ENCODE measurements at places on chromosomes 12 and 14. TPM values are rescaled to one million over a fixed set of nuclear protein-coding genes. Genes with fewer than 3 reads are reported as not detected.

- no peak for DNase-seq
Measured at GRCh38 chr12:108090107-108090899, 38.8 kb upstream of the WSCD2 start.

Gene ADCK1
- 7.1 TPM for total RNA-seq

DNA sequence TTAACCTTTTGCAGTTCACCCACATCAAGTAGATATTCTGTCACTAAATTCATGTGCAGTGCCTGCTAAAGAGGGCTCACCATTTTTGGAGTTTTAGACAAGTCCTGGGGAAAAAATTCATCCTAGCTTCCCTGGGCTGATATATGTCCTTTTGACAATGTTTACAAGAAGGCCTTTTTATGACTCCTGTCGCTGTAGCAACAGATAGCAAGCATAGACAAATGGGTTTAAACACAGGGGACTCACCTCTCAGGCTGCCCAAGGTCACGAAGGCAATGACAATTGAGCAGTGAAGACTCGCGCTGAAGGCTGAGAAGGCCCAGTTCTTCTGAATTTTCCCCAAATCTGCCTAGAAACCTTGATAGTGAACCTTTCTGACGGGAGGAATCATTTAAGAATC is 150.7 kb upstream of the CPM start:
- no peak for DNase-seq

DNA sequence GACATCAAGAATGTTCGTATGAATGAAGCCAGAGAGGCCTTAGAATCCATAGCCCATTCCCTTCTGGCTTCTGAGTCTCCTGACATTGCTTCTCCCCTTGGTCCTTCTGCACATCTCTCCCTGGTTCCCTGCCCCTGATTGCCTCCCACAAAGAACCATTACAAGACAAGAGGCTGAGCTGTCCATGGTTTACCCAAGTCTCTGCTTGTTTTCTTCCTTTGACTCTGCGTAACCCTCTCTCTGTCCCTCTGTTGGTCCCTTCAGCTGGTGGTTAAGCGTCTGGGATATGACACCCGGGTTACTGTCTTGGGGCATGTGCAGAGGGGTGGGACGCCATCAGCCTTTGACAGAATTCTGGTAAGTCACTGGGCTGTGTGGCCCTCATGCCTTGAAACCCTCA is 15.9 kb downstream of the PFKM start:
- DNase-seq = no peak

DNA sequence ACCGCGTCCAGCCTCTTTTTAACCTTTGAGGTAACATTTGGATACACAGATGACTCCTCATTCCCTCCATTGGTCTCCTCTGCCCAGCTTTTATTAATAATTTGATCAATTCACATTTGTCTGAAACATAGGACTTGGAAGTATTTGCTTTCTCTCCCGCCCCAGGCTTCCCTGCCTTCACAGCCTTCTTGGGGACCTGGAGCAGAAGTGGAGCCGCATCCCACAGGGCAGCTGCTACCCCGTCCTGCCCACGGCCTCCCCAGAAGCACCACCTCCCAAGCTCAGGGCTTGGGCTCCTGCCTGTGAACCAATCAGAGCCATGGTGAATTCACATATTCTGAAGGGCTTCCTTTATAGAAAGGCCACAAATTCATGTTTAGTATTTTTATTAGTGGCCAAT is 97.6 kb downstream of the PIWIL1 start:
- DNase-seq = no peak

Gene PABPN1
- 188 TPM for total RNA-seq

Gene KRT73
- total RNA-seq = 67.2 TPM

GRCh38 chr12:1972260-1972659 is 32.0 kb downstream of the DCP1B start:
- no peak for DNase-seq

GRCh38 chr14:24270537-24271133 is 762 bp downstream of the RABGGTA start:
- DNase-seq = no peak

Gene TC2N
- total RNA-seq = 129 TPM

DNA sequence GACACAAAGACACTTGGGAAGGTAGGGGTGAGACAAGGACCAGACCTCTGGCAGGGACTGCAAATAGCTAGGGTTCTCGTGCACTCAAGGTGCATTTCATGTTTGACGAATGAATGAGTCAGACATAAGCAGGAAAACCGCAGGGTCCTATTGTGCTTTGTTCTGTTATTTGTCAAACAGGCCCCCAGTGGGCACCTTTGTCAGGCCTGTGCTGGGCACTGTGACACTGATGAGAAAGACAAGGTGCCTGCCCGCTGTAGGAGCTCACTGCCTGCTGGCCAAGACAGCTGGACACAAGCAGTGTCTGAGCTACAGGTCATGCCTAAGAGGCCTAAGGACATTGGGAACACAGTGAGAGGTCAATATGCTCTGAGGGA is 2.3 kb downstream of the OTUB2 start:
- no peak for DNase-seq

Gene KRT6C
- not detected for total RNA-seq

- no peak for DNase-seq
Measured at GRCh38 chr12:46770501-46771183, 55.2 kb downstream of the SLC38A4 start.

DNA sequence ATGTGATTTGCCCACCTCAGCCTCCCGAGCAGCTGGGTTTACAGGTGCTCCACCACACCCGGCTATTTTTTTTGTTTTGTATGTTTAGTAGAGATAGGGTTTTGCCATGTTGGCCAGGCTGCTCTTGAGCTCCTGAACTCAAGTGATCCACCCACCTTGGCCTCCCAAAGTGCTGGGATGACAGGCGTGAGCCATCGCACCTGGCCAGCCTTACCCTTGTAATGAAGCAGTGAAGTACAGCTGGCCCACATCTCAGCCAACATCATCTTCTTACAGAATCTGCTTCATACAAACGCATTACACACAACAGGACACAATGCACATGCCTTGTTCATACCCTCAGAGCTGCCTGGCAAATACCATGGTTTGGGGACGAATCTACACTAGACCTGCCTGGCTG is 31.3 kb upstream of the CHFR start:
- no peak for DNase-seq

Gene GPRC5D
- not detected for total RNA-seq

- no peak for DNase-seq
Measured at GRCh38 chr12:132115500-132115899, 28.6 kb downstream of the DDX51 start.

Gene PMEL
- not detected for total RNA-seq

DNA sequence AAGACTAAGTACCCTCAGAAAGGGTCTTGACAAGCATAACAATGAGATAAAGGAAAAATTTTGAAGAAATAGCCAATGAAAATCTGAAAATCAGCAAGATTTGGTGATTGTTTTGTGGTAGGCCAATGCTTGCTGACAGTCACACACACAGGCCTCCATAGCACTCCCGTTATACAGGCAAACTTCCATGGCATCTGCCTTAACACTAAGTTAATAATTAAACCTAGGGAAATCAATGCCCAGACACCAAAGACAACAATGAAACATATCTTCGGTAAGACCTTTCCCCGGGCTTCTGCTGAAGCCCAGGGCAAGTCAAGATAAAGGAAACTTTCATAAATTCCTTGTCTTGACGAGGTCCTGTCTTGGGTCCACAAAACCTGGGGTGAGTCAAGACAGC is 18.6 kb upstream of the RERGL start:
- no peak for DNase-seq

- DNase-seq = no peak
Measured at GRCh38 chr12:25123126-25123525, 71.8 kb downstream of the DNAI7 start.

DNA sequence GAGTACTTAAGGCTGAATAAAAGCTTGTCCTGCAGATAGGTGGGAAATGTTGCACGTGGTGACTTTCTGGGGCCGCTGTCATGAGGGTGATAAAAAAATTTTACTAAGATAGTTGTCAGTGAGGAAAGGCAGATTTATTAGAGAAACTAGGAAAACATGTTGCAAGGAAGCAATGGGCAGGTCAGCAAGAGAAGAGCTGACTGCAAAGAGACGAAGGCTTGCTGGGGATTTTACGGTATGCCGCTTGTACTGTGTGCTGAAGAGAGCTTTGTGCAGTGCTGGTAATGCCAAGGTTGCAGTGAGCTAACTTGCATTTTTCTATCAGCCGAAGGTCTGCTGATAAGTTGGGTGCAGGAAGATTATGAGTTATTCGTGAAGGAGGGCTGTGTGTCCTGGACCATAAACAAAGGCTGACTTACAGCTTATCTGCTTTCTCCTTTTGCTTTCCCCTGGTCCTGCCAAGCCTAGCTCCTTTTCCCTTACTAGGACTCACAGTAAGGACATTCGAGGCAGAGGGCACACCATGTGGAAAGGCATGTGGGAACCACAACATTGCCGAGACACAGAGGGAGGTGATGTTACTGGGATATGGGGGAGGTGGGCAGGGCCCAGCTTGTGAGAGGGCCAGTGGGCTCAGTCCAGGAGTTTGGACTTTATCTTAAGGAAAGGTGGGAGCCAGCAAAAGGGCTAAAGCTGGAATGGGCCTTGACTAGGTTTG is 7.4 kb upstream of the CCDC88C start:
- DNase-seq = no peak

DNA sequence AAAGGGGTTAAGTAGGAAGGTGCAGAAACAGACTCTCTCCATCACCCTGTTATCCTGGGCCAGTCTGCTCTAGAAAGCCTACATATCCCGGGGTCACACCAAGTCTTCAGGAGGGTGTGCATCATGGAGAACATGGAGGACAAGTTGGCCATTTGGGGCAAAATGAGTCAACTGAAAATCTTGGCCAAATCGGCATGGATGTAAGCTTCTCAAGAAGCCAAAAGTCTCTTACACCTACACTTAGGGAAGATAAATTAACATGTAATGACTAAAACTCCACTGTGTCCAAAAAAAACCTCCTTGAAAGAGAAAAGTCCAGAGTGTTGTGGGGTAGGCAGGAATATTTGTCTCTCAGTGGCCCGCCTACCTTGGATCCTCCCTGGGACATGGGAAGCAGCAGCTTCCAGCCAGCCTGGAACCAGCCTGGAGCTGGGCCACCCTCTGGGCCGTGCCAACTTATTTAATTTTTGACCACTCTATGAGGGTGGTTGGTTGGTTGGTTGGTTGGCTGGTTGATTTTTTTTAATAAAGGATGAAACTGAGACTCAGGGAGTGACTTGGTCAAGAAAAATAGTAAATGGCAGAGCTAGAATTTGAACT is 17.9 kb upstream of the TC2N start:
- DNase-seq = no peak

- no peak for DNase-seq
Measured at GRCh38 chr12:75739912-75740311, 228.5 kb upstream of the KRR1 start.

GRCh38 chr14:67485501-67486095 is 2.9 kb downstream of the TMEM229B start:
- no peak for DNase-seq

GRCh38 chr12:92844151-92844763 is 84.8 kb downstream of the EEA1 start:
- DNase-seq = no peak

Gene TTC6
- total RNA-seq = not detected

DNA sequence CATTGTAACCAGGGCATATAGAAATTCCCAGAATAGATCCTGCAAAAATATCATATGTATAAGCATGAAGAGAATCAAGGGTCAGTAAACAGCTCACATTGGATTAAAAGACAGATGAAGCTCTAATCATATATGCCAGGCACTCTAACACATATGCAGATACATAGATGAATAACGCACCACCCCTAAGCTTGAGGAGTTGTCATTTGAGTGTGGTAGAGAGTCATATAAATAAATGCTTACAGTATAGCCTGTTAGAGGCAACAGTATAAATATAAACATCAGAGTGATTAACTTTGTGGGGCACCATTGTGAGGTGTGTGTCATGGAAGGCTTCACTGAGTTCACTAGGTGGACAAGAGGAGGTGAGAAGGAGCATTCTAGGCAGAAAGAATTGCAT is 346.7 kb upstream of the PRICKLE1 start:
- DNase-seq = no peak

DNA sequence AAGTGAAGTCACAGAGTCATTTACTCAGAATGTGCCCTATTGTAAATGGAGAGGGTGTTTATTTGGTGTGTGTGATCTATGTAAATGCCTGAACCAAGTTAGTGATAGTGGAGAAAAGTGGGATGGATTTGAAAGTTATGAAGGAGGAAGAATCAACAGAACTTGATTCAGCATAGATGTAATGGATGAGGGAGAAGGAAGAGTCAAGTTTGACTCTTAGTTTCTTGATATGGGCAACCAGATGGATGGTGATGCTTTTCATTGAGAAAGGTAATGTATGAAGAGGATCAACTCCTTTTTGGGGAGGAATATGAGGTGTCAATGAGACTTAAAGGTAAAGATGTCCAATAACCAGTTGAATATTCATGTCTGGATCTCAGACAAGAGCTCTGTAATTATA is 6.7 kb upstream of the MON2 start:
- DNase-seq = no peak

- DNase-seq = no peak
Measured at GRCh38 chr14:100566119-100566518, 21.1 kb downstream of the BEGAIN start.

DNA sequence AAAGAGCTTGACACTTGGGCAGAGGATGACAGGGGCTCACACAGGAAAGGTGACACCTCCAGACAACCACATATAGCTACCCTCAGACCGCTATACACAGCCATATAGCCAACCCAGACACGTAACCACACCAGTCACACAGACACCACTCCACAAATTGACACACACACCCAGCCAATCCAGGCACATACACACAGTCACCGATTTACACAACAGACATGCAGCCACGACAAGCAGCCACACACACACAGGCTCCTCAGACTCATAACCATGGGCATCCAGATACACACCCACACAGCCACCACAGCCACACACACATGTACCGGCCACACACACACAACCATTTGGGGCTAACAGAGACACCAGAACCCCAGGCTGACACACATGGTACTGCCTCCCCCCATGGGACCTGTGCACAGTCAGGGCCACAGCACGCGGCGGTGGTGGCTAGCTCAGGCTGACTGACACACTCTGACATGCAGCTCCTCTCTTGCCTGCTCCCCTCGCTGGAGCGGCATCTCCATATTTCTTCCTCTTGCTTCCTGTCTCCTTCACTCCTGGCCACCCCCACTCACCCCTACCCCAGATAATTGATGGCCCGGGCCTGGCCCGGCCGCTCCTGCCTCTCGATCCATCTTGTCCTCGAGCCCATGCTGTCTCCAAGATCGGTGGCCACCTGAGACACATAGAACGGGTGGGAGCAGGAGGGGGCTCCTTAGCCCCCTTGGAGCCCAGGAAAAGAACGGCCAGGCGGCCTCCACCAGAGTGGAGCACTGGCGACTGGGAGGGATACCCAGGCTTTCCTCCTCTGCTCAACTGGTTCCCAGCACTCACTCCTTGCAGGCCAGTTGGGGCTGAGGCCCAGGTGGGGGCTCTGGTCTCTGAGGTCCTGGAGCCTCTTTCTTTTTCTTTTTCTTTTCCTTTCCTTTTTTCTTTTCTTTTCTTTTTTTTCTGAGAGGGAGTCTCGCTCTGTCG is 6.0 kb upstream of the SHMT2 start:
- no peak for DNase-seq

Gene BEGAIN
- 1.5 TPM for total RNA-seq

- DNase-seq = no peak
Measured at GRCh38 chr14:98840511-98840910, 431.5 kb downstream of the BCL11B start.

Gene SOAT2
- total RNA-seq = 0.49 TPM

All from CD4-positive, alpha-beta T cell (primary cell).